ENCODE measurements at places on chromosomes 1 and 21.

DNA sequence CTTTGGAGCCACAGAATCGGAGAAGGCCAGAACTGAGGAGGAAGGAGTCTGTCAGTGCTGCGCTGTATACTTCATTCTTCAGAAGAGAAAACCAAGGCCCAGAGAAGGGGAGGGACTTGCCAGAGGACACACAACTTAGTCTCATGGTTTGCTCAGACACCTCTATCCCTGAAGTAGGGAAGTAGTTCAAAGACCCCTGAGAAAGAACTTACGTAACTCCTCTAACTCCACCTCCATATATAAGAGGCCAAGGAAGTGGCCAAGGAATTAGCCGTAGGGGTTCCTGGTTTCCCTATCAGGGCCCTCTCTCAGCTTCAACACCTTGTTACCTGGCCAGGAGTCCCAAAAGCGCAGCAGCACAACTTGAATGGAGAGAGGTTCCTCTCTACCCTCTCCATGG, 580 bp upstream of the NECTIN4 start:
- DNase-seq = no peak

- DNase-seq = no peak
Measured at GRCh38 chr1:29524285-29525065, 288.2 kb downstream of the PTPRU start.

GRCh38 chr21:41067709-41068108, 100.3 kb upstream of the BACE2 start:
- no peak for DNase-seq

DNA sequence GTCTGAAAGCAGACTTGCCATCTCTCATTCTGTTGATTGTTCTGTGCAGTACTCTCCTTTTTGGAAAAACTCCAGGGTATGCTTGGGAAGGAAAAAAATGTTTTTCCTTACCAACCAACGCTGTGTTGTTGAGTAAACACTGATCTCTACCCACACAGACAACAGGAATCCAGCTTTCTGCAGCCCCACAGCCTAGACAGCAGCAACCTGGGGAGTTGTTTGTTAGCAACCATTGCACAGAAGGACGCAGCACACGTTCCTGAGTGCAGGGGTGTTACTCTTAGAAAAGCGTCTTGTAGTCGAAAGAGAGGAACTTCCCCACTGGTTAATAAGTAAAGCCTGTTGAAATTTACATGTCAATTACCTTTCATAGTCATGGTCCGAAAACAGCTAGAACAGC, 56.6 kb downstream of the SMYD2 start:
- DNase-seq = no peak

- no peak for DNase-seq
Measured at GRCh38 chr1:223345720-223346119, 18.3 kb downstream of the SUSD4 start.

GRCh38 chr1:195618287-195618686, 990.0 kb downstream of the KCNT2 start:
- DNase-seq = no peak

DNA sequence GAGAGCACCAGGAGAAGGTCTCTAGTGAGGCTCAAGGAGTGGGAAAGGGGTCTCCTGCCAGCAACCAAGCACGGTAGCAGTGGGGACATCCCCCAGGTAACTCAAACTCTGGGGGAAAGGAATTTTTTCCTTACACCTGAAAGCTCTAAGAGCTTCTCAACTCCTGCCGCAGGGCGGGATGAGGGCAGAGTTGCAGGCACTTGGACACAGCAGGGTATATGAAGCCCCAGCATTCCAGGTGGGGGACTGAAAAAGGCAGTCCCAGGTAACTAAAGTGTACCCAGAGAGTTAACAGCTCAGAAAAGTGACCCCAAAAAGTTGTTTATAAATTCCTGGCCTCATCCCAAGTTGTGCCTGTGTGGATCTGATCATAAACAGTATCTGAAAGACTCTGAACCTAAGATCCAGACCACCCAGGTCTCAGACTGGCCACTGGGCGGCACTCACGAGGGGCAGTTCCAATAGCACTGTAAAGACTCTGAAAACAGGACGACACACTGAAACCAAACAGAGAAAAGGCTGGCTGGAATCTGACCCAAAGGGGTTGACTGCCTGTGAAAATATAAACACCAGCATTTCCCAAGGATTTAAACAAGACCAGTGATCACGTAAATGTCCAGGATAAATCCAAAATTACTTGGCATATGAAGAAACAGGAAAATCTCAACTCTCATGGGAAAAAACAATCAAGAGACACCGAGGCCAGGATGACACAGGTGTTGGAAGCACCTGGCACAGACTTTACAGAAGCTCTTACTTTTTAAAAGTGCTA, 47.5 kb downstream of the HSF2BP start:
- DNase-seq = peak; percentile 26

DNA sequence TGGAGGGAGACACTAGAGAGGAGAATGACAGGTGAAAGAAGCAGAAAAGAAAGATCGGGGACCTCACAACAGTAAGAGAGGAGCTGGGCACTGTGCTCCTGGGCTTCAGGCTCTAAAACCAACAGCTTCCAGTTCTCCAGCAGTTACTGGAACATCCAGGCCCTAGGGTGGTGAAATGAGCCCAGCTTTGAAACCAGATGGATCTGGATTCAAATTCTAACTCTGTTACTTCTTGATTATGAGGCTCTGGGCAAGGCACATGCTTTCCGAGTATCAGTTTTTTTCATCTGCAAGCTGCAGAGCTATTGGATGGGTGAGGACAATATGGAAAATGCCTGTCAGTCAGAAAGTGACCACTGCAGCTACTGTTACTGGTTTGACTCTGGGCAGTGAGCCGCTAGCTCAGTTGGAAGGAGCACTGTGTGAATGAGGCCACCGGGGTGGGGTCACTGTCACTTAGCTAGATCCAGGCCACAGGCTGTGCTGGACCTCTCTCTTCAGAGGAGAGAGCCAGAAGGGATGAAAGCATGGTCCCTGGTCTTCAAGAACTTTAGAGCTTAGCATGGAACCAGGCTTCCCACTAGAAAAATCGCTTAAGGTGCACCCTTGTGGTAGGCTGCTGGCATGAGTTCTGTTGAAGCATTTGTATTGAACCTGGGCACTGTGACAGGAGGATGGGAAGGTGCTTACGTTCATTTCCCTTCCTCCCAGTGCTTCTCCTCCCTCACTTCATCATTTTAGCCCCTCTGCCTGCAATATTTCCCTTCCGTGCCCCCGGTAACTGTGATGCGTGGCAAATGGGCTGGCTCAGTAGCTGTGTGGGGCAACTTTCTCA, 12.2 kb downstream of the PLEKHO1 start:
- DNase-seq = no peak

GRCh38 chr1:189682591-189682990, 795.1 kb downstream of the BRINP3 start:
- no peak for DNase-seq

GRCh38 chr1:6052543-6053205, 7.0 kb downstream of the KCNAB2 start:
- peak; percentile 17 for DNase-seq

All from naive B cell (primary cell).